Activated naive CD8-positive, alpha-beta T cell treated with anti-CD3 and anti-CD28 coated beads, Interleukin-2, amount 10 ng/mL, durations not matched to agents 7 days and 5 days (primary cell): ENCODE measurements at places on chromosomes 6 and 20. TPM values are rescaled to one million over a fixed set of nuclear protein-coding genes. Genes with fewer than 3 reads are reported as not detected.

GRCh38 chr6:29528300-29528931, 31.1 kb downstream of the UBD start:
- H3K27me3 ChIP-seq = peaks cover 20% of the 10 kb centered on the region
- DNase-seq = no peak
- H3K4me3 ChIP-seq = no peak overlapping the region

DNA sequence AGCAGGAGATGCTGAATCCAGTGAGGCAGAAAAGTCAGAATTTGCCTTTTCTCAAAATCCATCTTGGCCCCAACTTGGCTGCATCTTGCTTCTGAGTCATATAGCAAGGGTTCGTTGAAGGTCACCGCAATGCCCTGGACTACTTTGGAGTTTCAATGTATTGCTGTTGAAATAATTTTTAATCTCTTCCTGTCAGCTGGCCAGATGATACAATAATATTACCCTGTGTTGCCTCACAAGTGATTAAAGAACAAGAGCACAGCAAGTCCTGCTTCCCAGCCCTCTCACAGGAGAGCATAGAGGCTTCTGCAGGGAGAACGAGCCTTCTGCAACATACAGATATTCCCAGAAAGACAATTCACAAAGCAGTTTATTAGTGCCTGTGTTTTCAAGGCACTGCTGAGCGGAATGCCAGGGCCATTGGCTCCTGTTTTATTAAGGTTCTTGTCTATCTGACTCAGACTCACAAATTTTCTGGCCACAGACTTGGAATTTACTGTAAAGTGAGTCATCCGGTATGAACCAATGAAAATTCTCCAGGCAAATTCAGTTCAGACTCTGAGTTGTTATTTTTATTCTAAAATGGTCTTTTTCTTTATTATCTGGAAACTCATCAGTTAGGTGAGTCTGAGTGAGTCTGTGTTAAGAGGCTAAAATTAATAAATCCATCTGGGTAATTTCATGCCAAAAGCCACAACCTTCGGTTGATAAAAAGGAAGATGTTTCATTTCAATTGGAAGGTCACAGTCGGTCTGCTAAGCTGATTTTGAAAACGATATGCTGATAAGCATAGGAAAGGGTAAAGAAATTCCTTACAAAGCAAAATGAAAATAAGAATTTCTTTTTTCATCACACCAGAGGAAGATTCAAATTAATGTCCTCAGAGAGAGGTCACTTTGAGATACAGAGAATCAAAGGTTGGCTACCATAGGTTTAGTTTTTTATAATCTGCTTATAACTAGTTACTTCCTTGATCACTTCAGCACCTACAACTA, 289.4 kb upstream of the STXBP5 start:
- H3K4me3 ChIP-seq = no peak overlapping the region
- no peak overlapping the region for H3K27ac ChIP-seq
- DNase-seq = no peak

GRCh38 chr20:49203746-49204145, 15.5 kb upstream of the DDX27 start:
- no peaks in the 10 kb centered on the region for H3K36me3 ChIP-seq
- DNase-seq = no peak
- H3K4me1 ChIP-seq = no peaks in the 10 kb centered on the region
- no peak overlapping the region for H3K27ac ChIP-seq
- no peak overlapping the region for H3K4me3 ChIP-seq

ATP9A gene
- total RNA-seq = 1.3 TPM

DNA sequence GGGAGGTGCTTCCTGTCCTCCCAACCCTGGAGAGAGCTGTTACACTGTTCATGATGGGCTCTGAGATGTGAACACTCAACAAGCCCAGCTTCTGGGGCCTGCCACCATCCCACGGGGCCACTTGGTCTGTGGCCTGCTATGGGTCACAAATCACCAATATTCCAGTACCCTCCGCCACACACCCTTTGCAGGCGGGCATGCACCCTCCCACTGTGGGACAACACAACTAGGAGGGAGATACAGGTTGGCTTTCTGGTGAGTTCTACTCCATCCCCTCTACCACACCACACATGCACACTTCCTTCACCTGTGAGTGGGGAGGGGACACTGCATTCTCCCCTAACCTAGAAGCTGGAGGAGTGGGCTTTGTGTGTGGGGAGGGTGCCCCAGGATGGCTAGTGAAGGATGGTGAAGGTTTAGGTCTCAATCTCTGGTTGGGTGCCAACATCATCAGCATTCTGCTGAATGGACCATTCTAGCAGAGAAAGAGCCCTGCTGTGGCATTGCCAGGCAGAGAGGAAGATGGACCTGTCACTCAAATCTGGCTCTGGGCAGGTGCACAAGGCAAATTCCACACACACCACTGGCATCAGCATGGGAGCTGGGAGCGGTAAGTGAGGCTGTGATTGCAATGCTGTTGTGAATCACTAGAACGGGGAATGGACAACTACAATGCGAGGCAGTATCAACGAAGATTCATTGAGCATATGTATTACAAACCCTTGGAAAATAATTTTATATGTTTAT, 175.1 kb downstream of the THBS2 start:
- H3K36me3 ChIP-seq = no peaks in the 10 kb centered on the region
- no peak overlapping the region for H3K4me3 ChIP-seq
- H3K27me3 ChIP-seq = no peaks in the 10 kb centered on the region
- H3K4me1 ChIP-seq = no peaks in the 10 kb centered on the region
- no peak for DNase-seq

DNA sequence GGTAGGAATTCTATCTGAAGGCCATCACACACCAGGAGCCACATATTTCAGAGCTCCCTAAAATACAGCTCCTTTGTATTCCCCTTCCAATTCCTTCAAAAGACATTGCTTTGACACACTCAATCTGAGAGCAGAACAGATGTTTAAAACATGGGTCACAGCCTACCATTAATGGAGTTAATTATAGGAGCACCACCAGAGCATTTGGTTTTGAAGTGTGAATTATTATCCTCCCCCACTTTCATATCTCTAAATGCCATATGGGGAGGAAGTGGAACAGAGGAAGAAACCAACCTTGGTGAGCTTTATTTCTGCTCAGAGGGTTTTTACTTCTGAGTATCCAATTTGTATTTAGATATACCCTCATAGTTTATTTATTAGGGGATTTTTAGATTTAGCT, 50.7 kb upstream of the TNFRSF21 start:
- no peak for DNase-seq
- H3K27ac ChIP-seq = no peak overlapping the region
- peaks cover 13% of the 10 kb centered on the region for H3K4me1 ChIP-seq
